IMR-90 (cell line): ENCODE measurements at places on chromosomes 6 and 20.

GRCh38 chr20:34990661-34991214 is 35.1 kb downstream of the MYH7B start:
- DNase-seq: no peak

DNA sequence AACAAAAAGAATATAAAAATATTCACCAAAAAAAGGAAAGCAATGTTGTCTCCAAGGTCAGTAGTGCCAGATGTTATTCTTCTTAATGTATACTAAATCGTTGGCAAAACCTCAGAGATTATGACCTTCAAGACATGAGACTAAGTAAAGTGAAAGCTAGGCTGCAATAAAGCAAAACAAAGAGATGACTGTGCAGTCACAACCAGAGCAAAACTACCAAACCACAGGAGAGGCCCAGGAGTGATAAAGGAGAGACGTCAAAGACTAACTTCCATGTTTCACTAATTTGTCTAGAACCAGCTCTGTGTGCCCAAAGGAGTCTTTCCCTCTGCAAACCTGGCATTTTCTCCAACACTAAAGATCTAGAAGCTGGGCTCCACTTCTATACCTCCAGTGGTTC is 155.9 kb upstream of the POU3F2 start:
- no peak for DNase-seq

GRCh38 chr6:53630533-53631226 is 34.9 kb downstream of the KLHL31 start:
- DNase-seq: no peak

DNA sequence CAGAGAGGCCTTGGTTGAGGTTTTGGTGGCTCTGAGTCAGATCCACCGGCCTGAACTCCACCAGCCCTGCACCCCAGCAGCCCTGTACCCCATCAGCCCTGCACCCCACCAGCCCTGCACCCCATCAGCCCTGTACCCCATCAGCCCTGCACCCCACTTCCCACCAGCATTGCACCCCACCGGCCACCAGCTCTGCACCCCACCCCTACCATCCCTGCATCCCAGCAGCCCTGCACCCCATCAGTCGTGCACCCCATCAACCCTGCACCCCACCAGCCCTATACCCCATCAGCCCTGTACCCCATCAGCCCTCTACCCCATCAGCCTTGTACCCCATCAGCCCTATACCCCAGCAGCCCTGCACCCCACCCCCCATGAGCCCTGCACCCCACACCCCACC is 14.3 kb upstream of the CHRNA4 start:
- DNase-seq: no peak

GRCh38 chr6:79946272-79947190 is 822 bp downstream of the ELOVL4 start:
- DNase-seq: peak; percentile 35

- peak; percentile 47 for DNase-seq
Measured at GRCh38 chr6:132257561-132257960, 143.7 kb downstream of the MOXD1 start.

DNA sequence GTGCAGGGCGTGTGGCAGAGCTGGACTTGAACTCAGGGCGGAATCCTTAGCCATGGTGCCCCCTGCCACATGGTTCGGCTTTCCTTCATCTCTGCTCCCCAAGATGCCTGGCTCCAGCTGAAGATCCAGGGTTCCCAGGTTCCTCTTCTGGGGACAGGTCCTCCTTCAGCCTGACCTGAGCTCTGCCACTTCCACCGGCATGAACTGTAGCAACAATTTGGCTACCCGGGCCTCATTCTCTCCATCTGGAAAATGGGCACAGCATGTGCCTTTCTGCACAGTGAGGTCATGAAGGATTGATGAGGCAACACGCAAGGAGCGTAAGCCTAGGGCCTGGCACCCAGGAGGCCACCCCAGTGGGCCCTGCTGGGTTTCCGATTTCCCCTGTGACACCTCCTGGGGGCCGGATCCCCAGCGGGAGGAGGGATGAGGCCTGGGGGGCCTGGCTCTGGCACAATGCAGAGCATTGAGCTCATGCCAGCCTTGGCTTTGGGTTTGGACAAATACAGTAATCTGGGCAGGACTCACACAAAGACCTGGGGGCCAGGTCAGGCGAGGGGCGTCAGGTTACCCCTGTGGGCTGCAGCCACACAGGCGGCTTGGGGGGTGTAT is 74.0 kb downstream of the CEBPB start:
- DNase-seq: no peak

- DNase-seq: no peak
Measured at GRCh38 chr20:13778827-13779226, 5.9 kb downstream of the ESF1 start.

GRCh38 chr6:108027056-108027455 is 47.5 kb downstream of the OSTM1 start:
- no peak for DNase-seq

DNA sequence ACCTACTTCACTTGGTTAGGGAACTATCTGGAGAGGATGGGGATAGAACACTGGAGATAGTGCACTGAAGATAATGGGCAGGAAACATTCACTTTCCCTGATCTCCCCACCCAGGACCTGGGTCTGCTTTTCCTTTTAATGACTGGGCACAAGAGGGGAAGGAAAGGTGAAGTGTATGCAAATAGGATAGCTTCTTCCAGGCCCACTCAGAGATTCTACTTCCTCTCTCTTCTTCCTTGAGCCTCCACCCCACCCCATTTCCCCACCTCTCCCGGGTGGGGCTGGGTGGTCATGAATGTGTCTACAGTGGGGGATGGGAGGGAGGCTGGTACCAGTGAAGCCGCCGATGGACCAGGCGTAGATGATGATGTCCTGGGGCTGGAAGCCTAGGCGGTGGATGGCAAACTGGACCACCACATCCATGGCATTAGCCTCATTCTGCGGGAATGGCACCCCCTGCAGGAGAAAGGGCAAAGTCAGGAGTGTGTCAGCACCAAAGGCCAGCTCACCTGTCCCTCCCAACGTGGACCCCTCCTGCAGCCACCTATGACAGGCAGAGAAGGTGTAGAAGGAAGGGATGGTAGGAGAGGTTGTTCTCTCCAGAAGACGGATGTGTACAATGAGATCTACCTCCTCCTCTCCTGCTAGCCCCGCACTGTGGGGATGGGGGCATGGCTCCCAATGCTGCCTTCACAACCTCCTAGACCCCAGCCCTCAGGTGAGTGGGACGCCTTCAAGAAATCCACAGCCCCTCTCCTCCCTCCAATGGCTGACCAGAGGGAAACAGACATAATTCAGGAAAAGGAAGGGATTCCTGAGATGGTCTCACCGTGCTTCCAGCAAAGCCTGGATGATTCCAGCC is 8.6 kb upstream of the LY6G5C start:
- no peak for DNase-seq

DNA sequence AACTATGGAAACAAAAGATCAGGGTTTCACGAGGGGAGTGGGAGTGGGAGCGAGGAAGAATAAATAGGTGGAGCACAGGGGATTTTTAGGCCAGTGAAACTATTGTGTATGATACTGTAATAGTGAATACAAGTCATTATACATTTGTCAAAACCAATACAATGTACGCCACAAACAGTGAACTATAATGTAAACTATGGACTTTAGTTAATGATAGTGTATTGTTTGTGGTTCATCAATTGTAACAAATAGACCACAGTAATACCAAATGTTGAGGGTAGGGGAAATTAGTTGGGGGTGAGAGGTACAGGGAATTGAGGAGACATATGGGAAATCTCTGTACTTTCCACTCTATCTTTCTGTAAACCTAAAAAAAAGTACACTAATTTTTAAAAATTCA is 218.4 kb downstream of the FRK start:
- DNase-seq: no peak

DNA sequence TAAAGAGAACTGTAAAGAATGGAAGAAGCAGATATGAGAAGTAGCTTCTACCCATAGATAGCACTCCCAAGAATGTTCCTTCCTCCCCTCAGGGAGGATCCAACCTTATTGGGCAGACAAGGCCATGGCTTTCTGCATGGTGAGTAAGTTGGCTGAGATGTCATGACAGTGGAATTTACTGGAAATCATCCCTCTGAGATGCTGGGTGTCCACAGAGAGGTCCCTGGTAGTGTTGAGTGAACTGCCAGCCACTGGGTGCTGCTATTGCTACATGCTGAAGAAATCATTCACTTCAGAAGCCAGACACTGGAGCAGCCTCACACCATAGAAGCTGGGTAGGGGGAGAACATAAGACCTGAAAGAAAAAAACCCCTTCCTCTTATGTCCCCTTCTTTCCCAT is 46.4 kb upstream of the FERMT1 start:
- peak; percentile 12 for DNase-seq

GRCh38 chr6:24718449-24719124 is 367 bp downstream of the C6orf62 start:
- no peak for DNase-seq

DNA sequence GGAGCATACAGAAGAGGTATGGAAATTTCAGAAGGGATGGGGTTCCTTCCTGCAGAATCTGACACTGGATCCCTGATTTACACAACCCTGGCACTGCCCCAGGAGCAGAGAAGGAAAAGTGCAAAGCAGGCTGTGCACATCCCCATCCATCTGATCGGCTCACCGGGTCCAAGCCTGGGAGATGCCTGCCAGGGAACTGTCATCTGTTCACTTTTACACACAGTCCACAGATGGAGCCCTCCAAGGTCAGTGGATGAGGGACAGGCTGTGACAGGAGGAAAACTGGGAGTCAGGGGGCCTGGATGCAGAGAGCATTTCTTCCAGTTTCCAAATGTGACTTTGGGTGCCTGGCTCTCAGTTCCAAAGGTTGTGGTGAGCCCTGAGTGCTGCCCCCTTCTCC is 11.0 kb upstream of the SYNDIG1 start:
- DNase-seq: no peak

DNA sequence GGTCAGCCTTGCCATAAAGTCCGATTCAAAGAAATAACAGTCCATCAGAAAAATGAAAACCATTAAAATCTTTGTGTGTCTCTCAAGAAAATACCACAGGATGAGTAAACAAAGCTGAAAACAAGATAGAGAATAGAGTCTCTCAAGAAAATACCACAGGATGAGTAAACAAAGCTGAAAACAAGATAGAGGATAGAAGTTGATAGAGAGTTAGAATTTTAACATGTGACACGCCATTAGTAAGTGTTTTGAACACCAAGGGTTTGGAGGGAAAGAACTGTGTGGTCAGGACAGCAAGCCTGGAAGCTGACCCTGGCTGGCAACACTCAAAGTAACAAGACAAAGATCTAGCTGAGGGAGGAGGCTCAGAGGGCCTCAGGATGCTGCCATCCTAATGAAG is 43.9 kb upstream of the PRND start:
- DNase-seq: no peak

- peak; percentile 77 for DNase-seq
Measured at GRCh38 chr6:11432713-11433450, 104.7 kb upstream of the TMEM170B start.

- peak; percentile 91 for DNase-seq
Measured at GRCh38 chr6:130421585-130421984, 55.8 kb downstream of the TMEM200A start.

- no peak for DNase-seq
Measured at GRCh38 chr6:137136065-137136464, 37.4 kb downstream of the IL22RA2 start.
